ENCODE measurements at places on chromosomes 12 and 14. TPM values are rescaled to one million over a fixed set of nuclear protein-coding genes. Genes with fewer than 3 reads are reported as not detected.

- H3K4me3 ChIP-seq = no peak overlapping the region
- DNase-seq = no peak
- H3K4me1 ChIP-seq = no peaks in the 10 kb centered on the region
Observed at GRCh38 chr14:89866458-89866857, 88.1 kb downstream of the EFCAB11 start.

DNA sequence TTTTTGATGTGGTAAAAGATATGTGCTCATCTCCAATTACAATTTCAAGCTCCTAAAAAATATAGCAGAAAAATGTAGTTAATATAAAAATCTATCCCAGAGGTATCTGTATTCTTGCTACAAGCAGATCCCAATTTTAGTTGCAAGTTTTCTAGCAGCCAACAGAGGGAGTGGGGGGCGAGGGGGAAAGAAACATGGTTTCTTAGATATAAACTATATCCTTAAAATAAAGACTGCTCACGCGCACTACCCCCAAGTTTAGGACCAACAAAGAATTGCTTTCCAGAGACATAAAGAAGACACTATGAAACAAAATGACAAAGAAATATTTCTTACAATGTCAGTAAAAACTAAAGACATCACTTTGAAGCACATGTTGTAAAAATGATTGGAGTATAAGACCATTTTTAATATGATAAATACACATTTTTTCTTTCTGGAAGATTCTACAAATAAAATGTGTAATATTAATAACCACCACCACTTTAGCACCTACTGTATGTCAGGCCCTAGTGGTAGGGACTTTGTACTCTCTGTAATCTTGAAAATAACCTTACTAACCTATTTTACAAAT lies 5.4 kb downstream of the MAGOHB start:
- H3K27me3 ChIP-seq = no peaks in the 10 kb centered on the region
- no peak overlapping the region for H3K4me3 ChIP-seq

DNA sequence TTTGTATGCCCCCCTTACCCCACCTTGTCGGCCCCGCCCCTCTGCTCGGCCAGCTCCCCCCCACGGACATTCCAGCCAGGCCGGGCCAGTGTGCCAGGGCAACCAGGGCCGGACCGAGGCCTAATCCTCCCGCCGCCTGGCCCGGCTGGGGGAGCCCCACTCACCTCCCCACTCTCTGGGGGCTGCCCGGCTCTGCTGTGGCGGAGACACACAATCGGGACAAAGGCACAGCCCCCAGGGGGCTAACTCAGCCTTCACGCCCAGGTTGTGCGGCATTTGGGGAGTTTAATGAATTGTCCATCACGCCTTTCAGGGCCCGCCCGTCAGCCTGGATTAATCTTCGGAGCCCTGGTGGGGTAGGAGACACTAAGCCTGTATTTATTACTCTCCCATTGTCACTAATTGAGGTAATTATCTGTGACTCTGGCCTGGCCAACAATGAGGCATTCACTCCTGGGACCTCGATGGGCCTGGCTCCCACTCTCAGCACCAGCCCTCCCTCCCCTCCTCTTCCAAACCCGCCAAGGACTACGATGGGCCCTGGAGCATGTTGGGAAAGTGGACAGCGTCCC lies 8.7 kb downstream of the WNT1 start:
- no peak overlapping the region for H3K27ac ChIP-seq
- H3K4me1 ChIP-seq = no peaks in the 10 kb centered on the region
- H3K36me3 ChIP-seq = no peaks in the 10 kb centered on the region
- DNase-seq = no peak

GRCh38 chr14:79278798-79279644 lies 932.3 kb downstream of the DIO2 start:
- peak overlapping the region; percentile 51 for H3K4me3 ChIP-seq
- no peaks in the 10 kb centered on the region for H3K36me3 ChIP-seq
- H3K4me1 ChIP-seq = peaks cover 34% of the 10 kb centered on the region
- peak; percentile 39 for DNase-seq

DNA sequence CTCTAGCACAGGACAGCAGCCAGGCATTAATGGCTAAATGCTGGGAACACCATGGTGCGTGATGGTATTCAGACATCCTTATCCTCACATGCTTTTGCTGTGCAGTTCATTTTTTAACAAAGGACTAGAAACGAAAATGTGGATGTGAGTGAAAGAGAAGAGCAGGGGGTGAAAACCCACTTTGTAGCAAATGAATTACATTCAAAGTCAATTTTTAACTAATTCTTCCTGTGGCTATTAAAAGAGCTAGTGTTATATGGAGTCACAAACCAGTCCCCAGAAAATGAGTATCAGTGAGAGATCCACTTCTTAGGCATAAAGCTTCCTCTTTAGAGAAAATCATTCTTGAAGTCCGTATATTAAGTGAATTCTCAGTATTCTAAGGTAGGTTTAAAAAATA lies 592.0 kb upstream of the LMO3 start:
- DNase-seq = no peak
- H3K27me3 ChIP-seq = no peaks in the 10 kb centered on the region
- H3K27ac ChIP-seq = no peak overlapping the region
- no peaks in the 10 kb centered on the region for H3K4me1 ChIP-seq

- no peak overlapping the region for H3K27ac ChIP-seq
- H3K27me3 ChIP-seq = no peaks in the 10 kb centered on the region
- no peak for DNase-seq
- H3K4me3 ChIP-seq = no peak overlapping the region
- no peaks in the 10 kb centered on the region for H3K36me3 ChIP-seq
Observed at GRCh38 chr12:8685051-8685450, 12.7 kb upstream of the RIMKLB start.

DNA sequence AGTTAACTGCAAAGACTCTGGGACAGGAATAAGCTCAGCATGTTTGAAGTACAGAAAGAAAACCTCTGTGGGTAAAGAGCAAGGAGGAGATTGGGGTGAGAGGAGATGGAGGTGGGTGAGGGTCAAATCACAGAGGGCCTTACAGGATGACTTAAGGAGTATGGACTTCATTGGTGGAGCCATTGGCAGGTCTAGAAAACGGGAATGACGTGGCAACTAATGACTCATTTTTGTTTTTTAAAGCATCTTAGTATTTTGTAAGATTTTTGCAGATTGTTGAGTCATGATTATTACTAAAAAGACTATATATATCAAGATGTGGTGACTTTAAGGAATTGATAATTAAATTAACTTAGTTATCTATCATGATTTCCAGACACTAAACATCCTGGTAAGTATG lies 18.5 kb downstream of the UTP20 start:
- H3K36me3 ChIP-seq = peaks cover 5% of the 10 kb centered on the region
- no peak for DNase-seq
- no peak overlapping the region for H3K4me3 ChIP-seq
- H3K4me1 ChIP-seq = no peaks in the 10 kb centered on the region
- no peaks in the 10 kb centered on the region for H3K27me3 ChIP-seq
- H3K27ac ChIP-seq = no peak overlapping the region

GRCh38 chr12:106267535-106267934 lies 19.7 kb upstream of the CKAP4 start:
- no peaks in the 10 kb centered on the region for H3K27me3 ChIP-seq
- no peaks in the 10 kb centered on the region for H3K4me1 ChIP-seq
- no peak for DNase-seq
- H3K36me3 ChIP-seq = no peaks in the 10 kb centered on the region

GRCh38 chr12:9449181-9449580 lies 158.5 kb downstream of the KLRB1 start:
- DNase-seq = no peak
- peaks cover 6% of the 10 kb centered on the region for H3K4me1 ChIP-seq
- no peaks in the 10 kb centered on the region for H3K27me3 ChIP-seq

GRCh38 chr12:88334271-88334670 lies 192.2 kb downstream of the TMTC3 start:
- H3K27me3 ChIP-seq = no peaks in the 10 kb centered on the region
- H3K36me3 ChIP-seq = no peaks in the 10 kb centered on the region
- peak; percentile 21 for DNase-seq
- H3K4me3 ChIP-seq = no peak overlapping the region

GRCh38 chr14:97382616-97383226 lies 585.5 kb downstream of the VRK1 start:
- H3K36me3 ChIP-seq = no peaks in the 10 kb centered on the region
- no peak for DNase-seq
- no peaks in the 10 kb centered on the region for H3K27me3 ChIP-seq
- H3K27ac ChIP-seq = no peak overlapping the region

GRCh38 chr14:101961011-101961721 lies 3.2 kb upstream of the DYNC1H1 start:
- H3K36me3 ChIP-seq = no peaks in the 10 kb centered on the region
- H3K4me1 ChIP-seq = peaks cover 7% of the 10 kb centered on the region
- no peak overlapping the region for H3K4me3 ChIP-seq
- DNase-seq = peak; percentile 31
- no peaks in the 10 kb centered on the region for H3K27me3 ChIP-seq

DNA sequence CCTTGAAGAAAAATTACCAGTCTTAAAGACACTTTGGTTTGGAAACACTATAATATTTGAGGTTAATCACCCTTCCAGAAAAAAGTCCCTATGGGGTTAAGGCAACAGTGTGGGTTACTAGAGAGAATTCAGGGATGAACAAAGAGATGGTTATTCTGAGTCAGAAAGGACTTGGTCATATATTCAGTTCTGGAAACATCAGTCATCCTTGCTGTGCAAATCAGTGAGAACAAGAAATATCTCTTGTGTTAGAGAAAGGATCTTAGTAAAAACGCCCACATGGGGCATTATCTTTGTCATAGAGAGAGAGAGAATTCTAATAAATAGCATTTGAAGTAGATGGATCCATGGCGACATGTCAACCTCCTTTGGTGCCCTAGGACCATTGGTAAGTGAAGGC lies 59.4 kb upstream of the E2F7 start:
- no peaks in the 10 kb centered on the region for H3K4me1 ChIP-seq
- H3K36me3 ChIP-seq = no peaks in the 10 kb centered on the region
- no peaks in the 10 kb centered on the region for H3K27me3 ChIP-seq
- H3K4me3 ChIP-seq = no peak overlapping the region

DNA sequence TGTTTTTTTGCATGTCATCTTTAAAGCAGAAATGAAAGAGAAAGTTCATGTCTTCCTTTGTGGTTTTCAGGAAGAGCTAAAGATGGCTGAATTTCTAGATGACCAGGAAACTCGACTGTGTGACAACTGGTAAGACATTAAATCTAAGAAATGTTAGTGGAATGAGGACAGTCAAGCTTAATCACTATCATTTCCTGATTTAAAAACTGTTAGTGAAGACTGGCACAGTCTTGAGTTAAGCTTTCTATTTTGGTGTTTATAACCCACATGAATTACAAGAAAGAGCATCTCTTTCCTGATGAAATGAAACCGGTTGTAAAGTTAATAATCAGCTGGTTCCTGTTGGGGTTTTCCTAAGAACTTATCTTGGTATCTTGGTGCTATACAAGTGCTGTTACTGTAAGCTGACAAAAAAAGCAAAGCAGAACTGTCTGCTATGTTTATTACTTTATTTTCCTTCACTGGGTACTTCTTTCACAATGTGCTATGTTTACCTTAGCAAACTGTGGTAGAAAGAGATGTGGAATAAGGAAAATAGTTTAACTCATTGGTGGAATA lies 5.2 kb downstream of the TRAFD1 start:
- DNase-seq = no peak
- H3K4me3 ChIP-seq = no peak overlapping the region
- peaks cover 31% of the 10 kb centered on the region for H3K4me1 ChIP-seq
- H3K27me3 ChIP-seq = no peaks in the 10 kb centered on the region

DNA sequence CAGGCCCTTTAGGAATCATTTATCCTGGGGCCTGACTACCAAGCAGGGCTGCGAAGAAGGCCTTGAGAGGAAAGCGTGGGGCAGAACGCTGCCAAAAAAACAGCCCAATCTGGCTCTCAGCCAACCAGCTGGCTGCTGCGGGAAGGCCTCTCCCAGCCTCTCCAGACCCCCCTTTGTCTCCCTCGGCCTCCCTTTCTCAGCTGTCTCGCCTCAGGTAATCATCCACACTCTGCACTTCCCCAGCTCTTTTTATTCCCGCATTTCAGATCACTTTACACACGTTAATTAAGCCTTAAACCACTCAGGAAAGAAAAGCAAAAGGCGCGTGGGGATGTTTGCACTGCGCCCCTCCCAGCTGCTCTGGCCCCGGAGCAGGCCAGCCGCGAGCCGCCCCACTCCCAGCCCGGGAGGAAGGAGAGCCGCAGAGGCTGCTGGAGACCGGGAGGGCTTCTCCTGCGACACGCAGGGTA lies 208.2 kb upstream of the FOXN3 start:
- no peak for DNase-seq
- H3K4me3 ChIP-seq = no peak overlapping the region
- no peak overlapping the region for H3K27ac ChIP-seq
- no peaks in the 10 kb centered on the region for H3K4me1 ChIP-seq
- no peaks in the 10 kb centered on the region for H3K27me3 ChIP-seq
- no peaks in the 10 kb centered on the region for H3K36me3 ChIP-seq

DNA sequence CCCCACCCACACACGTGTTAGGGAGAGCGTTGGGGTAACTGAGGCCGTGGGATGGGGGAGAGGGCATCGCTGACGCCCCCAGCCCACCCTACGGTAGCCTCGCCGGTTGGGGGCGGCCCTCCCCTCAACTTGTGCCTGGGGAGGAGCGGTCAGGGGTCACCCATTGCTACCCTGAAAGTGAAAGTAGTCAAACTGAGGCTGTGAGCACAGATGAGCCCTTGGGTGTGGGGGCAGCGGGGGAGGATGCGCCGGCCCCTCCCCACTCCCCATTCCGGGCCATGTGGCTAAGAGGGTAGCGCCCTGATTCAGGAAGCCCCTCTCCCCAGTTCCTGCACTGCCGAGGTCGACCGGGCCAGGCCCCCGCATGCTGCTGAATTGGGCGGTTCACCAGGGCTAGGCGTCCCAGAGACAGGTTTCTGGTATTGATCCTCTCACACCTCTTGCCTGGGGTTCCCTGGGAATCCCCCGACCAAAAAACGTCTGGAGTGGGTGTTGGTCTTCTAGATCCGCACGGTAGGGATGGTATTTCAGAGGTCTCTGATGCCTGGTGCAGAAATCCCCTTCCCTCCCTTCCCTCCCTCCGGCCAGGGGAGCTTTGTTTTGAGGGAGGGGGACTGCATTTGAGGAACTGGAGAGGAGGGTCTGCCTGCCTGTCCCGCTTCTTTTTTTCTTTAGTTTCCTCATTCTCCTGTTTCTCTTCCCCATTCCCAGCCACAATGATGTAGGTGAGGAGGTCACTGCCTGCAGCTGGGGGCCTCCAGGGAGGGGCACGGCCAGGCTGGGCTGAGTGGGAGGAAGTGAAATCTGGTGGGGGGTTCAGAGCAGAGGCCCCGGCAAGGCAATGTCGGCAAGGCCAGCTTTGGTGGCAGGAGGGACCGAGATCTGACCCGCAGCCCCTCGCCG lies 1.0 kb downstream of the SH2B3 start:
- H3K4me3 ChIP-seq = peak overlapping the region; percentile 87
- H3K27ac ChIP-seq = peak overlapping the region; percentile 95
- H3K36me3 ChIP-seq = no peaks in the 10 kb centered on the region
- H3K27me3 ChIP-seq = no peaks in the 10 kb centered on the region

DNA sequence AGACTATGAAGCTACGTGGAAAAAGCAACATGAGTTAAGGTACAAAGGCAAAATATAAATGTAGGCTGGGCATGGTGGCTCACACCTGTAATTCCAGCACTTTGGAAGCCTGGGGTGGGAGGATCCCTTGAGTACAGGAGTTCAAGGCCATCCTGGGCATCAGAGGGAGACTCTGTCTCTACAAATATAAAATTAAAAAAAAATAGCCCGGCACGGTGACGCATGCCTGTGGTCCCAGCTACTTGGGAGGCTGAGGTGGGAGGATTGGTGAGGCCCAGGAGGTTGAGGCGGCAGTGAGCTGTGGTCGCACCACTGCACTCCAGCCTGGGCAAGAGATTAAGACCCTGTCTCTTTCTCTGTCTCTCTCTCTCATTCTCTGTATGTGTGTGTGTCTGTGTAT lies 4.0 kb upstream of the VPS37B start:
- no peaks in the 10 kb centered on the region for H3K36me3 ChIP-seq
- no peaks in the 10 kb centered on the region for H3K4me1 ChIP-seq
- DNase-seq = no peak
- no peak overlapping the region for H3K27ac ChIP-seq
- H3K27me3 ChIP-seq = no peaks in the 10 kb centered on the region
- H3K4me3 ChIP-seq = no peak overlapping the region

Gene ERP27
- total RNA-seq = not detected

Gene SDR9C7
- not detected for total RNA-seq
